ENCODE measurements at places on chromosomes 2 and 18.

GRCh38 chr2:134491771-134492441 is 226.9 kb downstream of the TMEM163 start:
- DNase-seq: no peak

DNA sequence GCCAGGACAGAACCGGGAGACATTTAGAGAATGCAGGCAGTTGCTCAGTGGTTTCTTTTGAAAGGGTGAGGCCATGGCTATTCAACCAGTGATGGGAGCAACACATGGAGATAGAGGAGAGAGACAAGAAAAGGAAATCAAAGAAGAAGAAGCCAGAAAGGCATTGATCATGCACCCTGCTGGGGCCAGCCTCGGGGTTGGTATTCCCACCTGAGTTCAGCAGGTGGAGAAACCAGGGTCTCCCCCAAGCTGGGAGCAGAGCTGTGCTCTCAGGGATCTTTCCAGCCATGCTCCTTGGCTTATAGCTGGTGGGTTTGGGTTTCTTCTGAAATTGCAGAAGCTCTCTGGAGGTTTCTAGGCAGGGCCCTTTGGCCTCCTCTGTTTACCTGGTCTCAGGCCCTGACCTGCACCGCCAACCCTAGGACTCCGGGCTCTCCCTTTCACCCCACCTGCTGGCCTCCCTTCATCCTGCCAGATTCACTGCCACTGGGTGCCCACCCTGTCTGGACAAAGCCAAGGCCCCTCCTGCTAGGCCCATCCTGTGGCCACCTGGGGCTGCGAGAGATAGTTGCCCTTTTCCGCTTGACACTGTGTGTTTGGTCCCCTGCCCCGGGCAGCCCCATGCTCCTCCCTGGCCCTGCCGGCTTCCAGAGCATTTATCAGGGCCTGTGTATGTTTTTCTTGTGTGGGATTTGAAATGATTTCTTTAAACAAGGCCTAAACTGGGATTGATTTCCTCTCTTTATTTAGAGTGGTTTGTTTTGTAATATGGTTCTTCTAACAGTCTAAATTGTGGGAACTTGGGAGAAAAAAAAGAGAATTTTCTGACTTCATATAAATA is 126.7 kb downstream of the DDX1 start:
- no peak for DNase-seq

GRCh38 chr18:22185273-22185672 is 15.9 kb downstream of the GATA6 start:
- DNase-seq: peak; percentile 79

GRCh38 chr2:155379494-155379893 is 681.0 kb downstream of the KCNJ3 start:
- no peak for DNase-seq

DNA sequence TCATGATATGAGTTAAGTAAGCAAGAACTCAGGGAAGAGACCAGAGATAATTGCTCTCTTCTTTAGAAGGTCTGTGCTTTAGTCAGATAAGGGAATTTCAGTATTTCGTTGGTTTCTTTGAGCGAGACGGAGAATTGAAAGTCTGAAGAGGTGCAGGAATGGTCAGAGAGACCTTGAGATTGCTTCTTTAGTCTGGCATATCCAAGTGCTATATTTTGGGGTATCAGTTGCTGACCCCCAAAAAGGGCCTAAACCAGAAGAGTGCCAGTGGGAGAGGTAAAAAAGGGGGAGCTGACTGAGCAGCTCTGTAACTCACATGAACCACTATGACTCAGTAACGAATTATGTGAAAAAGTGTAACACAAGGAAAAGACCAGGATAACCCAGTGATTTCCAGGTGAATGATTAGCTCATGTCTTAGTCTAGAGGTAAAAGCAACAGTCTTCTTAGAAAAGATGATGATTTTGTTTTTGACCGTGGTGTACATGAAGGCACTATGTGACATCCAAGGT is 932.9 kb downstream of the TDRD15 start:
- no peak for DNase-seq

GRCh38 chr2:171531291-171531690 is 9.0 kb downstream of the CYBRD1 start:
- DNase-seq: no peak

- DNase-seq: peak; percentile 77
Measured at GRCh38 chr2:227164763-227165291, 403 bp downstream of the COL4A3 start.

- no peak for DNase-seq
Measured at GRCh38 chr18:63266888-63267790, 52.4 kb downstream of the BCL2 start.

DNA sequence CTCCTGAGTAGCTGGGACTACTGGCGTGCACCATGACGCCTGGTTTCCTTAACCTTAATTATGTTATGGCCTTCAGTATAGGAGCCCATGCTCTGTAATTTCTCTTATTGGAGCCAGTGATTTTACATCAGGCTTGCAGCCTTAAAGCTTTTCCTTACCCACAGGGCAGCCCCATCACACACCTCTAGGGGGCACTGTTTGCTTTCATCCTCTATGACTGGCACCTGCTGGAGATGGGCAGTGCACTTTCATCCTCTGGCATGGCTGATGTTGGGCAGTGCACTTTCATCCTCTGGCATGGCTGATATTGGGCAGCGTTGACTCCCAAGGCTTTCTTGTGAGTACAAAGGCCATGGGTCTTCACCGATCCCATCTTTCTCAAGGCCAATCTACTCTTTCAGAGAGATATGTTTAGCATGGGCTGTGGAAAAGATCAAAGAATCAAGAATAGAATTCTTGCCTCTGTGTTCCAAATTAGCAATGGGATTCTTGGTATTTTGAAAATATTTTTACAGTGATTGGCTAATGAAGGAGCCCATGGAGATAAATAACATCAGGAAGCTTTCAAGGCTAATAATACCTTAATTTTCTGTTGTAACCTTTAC is 80.7 kb upstream of the MEX3C start:
- DNase-seq: peak; percentile 90

DNA sequence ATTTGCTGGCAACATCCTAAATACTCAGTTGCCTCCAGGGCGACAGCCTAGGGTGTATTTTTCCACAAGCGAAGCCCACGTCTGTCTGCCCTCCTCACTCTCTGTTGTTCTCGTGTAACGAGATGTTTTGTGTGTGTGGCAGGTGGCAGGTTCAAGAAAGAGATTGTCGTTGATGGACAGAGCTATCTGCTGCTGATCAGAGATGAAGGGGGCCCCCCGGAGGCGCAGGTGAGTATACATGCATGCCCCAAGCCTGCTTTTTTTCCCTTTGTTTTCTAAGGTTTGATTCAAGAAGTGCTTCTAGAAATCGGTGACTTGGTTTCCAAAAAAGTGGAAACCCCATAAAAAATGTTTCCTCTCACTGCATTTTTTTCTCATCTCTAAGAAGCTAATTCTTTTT is 247.0 kb downstream of the AGAP1 start:
- peak; percentile 83 for DNase-seq

- peak; percentile 92 for DNase-seq
Measured at GRCh38 chr2:42568401-42569115, at the start of gene MTA3. Gene MTA3 (plus strand): TSS chr2:42568632. CDS start chr2:42568746, 114 bp downstream.

DNA sequence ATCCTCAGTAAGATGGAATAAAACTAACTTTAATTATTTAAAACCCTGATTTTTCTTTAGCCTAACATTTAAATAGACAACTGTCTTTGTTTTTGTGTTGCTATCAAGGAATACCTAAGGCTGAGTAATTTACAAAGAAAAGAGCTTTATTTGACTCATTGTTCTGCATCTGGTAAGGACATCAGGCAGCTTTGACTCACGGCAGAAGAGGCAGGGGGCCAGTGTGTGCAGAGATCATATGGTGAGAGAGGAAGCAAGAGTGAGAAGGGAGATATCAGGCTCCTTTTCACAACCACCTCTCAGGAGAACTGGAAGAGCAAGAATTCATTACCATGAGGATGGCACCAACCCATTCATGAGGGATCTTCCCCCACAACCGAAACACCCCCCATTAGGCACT is 64.6 kb upstream of the TFPI start:
- DNase-seq: peak; percentile 66

DNA sequence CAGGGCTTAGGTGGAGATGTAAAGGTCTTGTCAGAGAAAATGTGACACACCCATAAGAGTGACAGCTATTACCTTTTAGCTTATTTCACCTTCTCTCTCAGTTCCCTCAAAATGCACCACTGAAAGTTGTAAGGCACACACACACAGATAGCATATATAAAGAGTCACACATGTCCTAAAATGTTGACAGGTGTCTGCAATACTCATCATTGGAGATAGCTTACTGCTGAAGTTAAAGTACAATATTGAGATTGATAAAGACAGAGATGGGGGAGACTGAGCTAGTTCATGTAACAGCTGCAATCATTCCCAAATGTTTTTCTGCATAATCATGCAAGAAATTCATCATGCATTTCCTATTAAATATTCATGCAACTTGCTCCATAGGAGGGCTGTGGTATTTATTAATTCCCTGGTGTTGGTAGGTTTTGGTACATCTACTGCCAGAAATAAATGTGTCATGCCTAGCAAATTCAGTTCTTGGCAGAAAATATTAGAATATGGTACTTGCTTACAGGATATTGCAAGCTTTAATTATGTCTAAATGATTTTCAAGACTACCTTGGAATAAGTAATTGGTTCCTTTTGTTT is 118.8 kb upstream of the RBMS1 start:
- DNase-seq: no peak

GRCh38 chr2:24084386-24085199 is at the start of gene TP53I3:
Gene TP53I3 (minus strand): TSS chr2:24084834. CDS start chr2:24084326, 508 bp downstream.
- peak; percentile 98 for DNase-seq

- no peak for DNase-seq
Measured at GRCh38 chr18:53735526-53735925, 488.9 kb downstream of the MBD2 start.

- DNase-seq: no peak
Measured at GRCh38 chr2:218070587-218070986, 1.5 kb downstream of the RUFY4 start.

DNA sequence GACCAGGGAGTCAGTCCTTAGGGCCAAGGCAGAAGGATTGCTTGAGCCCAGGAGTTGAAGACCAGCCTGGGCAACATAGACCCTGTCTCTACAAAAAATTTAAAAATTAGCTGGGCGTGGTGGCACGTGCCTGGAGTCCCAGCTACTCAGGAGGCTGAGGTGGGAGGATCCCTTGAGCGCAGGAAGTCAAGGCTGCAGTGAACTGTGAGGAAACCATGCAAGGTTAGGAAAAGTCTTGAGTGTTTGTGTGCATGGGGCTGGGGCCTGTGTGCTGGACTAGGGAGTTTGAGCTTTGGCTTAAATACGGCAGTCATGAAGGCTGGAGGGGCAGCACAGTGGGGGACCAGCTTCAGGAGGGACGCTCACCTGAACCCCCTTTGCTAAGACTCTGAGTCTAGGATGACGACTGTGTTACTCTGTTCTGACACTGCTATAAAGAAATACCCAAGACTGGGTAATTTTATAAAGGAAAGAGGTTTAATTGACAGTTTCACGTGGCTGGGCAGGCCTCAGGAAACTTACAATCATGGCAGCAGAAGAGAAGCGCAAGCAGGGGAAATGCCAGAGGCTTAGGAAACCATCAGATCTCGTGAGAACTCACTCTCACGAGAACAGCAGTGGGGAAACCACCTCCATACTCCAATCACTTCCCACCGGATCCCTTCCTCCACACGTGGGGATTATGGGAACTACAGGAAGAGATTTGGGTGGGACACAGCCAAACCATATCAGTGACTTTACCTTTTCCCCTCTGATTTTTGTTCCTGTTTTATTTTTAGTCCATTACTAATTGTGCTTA is 39.4 kb downstream of the GORASP2 start:
- no peak for DNase-seq

DNA sequence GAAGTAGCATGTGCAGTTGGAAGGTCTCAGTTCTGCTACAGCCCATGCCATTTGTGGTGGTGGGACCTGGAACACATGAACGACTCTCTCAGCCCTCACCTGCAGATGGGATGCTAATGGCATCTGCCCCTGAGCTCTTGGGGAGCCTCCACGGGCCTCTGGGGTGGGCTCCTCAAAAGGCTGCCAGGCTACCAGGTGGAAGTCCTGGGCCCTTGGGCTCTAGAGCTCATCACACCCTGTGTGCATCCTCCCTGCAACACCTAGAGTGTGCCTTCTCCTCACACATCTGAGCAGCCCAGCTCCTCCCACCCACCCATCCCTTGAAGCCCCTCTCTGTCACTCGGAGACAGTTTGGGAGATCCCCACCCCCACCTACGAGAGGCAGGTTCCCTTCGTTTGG is 231.8 kb upstream of the MYT1L start:
- peak; percentile 30 for DNase-seq

DNA sequence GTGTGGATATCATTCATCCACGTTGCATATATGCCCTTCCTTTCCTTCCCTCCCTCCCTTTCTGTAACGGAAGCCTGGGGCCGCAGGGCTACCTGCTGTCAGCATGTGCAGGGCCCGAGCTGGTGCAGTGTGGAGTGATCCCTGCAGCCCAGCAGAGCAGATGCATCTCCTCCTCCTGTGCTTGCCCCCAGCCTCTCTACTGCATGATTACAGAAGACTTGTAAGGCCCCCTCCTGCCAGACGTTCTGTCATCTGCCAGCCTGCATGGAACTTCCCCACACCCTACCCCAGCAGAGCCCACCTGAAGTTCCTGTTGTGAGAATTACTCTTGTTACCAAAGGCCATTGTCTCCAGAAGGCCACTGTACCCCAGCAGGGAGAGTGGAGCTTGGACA is 67.5 kb upstream of the FOSL2 start:
- DNase-seq: peak; percentile 52

- DNase-seq: no peak
Measured at GRCh38 chr2:128058114-128058513, 30.3 kb upstream of the SAP130 start.

DNA sequence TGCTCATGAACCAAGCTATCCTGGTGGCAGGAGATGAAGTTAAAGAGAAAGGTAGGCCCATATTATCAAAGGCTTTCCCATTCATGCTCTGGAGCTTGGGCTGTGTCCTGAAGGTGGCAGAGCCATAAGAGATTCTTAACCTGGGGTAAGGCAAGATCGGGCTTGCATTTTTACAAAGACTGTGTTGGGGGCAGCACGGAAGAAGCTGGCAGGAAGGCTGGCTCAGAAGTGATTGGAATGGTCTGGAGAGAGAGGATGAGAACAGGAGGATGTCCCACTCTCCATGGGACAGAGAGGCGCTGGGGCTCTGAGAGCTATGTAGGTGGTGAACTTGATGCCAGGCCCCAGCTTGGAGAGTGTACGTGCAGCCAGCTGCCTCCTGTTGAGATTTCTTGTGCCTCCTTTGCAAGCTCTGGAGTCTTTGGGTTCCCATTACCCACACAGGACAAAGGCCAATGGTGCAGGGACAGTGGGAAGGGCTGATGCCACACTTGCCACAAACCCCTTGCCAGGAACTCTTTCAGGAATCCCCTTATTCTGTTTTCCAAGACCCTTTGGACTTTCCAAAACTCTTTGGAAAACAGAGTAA is 40.6 kb upstream of the FZD5 start:
- DNase-seq: peak; percentile 67

- DNase-seq: peak; percentile 71
Measured at GRCh38 chr2:29202819-29203495, 87.7 kb downstream of the CLIP4 start.

GRCh38 chr2:39114771-39115170 is 6.1 kb downstream of the SOS1 start:
- DNase-seq: no peak

- no peak for DNase-seq
Measured at GRCh38 chr2:96964221-96964905, 22.0 kb downstream of the FAM178B start.
